ENCODE measurements at places on chromosomes 1 and 21.

DNA sequence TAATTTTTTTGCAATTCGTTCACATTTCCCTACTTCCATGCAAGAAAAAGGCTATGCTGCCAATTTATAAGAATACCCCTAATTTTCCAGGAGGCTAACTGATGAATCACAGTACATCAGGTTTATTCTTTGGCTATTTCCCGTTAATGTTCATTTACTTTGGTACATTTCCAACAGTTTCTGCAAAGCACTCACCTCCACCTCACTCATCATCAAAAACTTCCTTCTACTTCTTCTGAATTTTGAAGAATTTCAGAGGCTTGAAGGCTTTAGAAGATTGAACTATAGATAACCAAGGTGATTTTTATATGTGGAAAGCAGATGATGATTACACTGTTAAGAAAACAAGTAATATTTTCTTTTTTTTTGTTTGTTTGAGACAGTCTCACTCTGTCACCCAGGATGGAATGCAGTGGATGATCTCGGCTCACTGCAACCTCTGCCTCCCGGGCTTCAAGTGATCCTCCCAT lies 60.5 kb upstream of the HP1BP3 start:
- no peak for DNase-seq

- DNase-seq, result no peak
These were observed 1.9 kb downstream of the PABPC4 start for GRCh38 chr1:39574646-39575045.

DNA sequence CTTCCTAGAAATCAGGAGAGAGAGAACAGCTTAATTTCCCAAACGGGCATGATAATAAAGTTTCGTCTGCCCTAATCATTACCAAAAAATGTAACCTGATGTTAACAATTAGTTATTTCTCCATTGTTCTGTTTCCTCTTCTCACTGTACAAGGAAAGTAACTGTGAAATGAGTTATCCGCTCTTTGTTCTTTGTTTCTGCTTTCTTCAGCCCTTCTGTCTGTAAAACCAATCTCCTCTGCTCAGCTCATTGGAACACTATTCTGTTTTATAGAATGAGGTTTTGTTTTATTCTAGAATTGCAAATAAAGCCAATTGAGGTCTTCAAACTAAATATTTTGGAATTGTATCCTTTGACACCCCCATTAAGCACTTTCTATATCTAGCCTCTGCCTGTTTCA lies 8.8 kb upstream of the THEM4 start:
- DNase-seq, result no peak

- DNase-seq, result no peak
These were observed 68.4 kb upstream of the MAGI3 start for GRCh38 chr1:113321771-113322387.

GRCh38 chr21:44628707-44629391 lies 2.0 kb downstream of the KRTAP10-9 start:
- DNase-seq, result no peak

- DNase-seq, result no peak
These were observed 605.3 kb upstream of the NR5A2 start for GRCh38 chr1:199422206-199422605.

- no peak for DNase-seq
These were observed 9.8 kb downstream of the PHC2 start for GRCh38 chr1:33420870-33421775.

GRCh38 chr1:111541721-111542120 lies 38.3 kb upstream of the ADORA3 start:
- no peak for DNase-seq

DNA sequence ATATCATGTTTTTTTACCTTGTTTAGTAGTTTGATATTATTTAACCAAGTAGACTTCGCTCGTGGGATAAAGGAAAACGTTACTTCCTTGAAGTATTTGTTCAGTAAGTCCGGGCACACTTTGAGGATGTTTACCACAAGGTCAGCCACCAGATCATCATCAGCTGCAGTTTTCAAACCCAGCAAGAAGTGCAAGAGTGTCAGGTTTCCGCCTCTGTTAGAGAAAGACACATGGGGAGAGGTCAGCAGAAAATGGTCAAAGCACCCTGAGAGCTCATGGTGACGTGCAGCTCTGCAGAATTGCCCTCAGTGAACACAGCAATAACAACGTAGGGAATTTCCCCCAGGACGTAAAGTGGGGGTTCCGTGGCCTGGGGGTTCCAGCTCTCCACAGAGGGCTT lies 24.4 kb downstream of the URB1 start:
- DNase-seq, result no peak

DNA sequence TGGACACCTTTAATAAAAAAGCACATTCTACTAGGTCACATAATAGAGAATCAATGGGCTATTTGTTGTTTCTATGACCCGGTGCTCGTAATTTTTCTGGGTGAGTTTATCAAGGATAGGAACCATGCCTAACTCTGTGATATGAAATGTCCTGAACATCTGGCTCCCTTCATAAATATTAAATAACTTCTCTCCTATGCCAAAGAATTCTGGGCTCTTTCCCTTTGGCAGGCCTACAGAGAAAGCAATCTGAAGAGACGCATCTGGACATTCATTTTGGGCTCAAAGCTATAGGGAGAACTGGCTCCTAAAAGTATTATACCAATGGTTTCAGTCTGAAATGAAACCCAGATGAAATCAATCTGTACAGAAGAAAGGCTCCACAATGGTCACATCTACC lies 38.8 kb upstream of the ANGPTL7 start:
- DNase-seq, result no peak

GRCh38 chr21:25360593-25360992 lies 246.7 kb downstream of the MRPL39 start:
- DNase-seq, result no peak

- no peak for DNase-seq
These were observed 28.7 kb downstream of the DDX20 start for GRCh38 chr1:111784273-111784901.

DNA sequence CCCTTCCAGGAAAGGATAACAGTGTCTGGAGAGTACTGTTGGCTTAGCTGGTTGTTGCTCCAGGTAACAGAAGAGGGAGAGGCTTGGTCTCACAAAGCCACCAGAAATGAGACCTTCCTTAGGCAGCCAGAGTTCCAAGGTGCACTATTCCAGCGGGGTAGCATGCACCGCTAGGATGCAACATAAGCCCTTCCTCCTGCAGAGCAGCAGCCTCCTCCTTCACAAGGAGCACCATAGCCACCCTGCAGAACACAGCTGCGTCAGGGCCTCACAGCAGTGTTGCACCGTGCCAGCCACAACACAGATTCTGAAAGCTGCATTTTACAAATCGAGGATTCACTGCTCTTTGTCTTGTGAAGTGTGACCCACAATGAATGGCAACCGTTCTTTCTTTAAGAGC lies 142.0 kb downstream of the CLIC6 start:
- DNase-seq, result no peak

GRCh38 chr21:45166931-45167330 lies 92.6 kb downstream of the ADARB1 start:
- no peak for DNase-seq

GRCh38 chr21:15057285-15057684 lies 7.5 kb downstream of the NRIP1 start:
- DNase-seq, result no peak

GRCh38 chr1:89822999-89823628 lies 2.3 kb downstream of the LRRC8D start:
- DNase-seq, result no peak

DNA sequence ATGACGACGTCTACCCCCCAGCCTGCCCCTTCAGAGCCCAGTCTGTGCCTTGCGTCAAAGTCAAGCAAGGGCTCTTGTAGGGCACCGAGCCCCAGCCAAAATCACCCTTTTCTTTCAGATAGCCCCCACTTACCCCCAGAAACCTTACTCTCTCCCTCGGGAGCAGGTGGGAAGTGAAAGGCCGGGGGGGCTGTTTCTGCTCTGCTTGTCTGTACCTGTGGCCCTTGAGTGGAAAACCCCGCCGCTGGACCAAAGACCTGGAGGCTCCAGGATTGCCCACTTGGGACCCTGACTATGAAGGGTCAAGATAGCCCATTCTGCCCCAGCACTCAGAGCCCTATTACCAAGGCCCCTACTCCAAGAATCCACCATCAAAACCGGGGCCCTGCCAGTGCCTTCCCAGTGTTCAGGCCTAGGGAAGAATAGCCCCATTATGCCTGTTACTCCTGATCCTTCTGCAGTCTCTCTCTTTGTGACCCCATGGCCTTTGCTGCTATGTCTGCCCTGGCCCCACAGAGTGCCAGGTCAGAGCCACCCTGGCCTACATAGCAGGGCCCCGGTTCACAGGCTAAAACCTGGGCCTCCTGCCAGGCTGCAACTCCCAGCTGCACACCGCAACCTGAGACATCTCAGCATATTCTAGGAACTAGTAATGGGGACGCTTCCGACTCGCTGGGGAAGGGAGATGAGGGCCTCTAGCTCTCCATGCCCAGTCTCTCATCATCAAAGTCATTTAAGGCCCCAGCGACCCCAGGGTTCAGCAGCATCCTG lies 22.2 kb upstream of the HPDL start:
- DNase-seq, result no peak

DNA sequence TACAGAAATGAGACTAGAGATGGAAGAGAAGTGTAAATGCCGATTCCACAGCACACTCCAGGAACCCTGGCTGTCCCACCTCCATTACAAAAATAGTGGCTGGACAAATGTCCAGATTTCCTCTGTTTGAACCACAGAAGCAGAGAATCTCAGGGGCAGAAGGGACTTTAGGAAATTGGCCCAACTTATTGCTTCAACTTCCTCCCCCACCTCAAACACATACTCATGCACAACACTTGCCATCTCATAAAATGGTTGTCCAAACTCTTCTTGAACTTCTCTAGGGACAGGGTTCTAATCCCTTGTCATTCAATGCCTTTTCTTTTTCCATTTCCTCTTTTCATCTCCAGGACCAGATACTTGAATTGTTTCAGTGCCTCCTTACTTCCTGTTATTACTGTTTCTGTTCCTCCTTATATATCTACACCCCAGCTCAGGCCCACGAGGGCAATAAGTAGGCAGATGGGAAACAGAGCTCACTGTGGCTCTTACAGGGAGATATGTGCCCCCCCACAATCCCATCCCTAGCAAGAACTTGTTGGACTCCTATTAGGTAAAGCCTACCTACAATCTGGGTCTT lies 8.5 kb upstream of the B4GALT3 start:
- no peak for DNase-seq

DNA sequence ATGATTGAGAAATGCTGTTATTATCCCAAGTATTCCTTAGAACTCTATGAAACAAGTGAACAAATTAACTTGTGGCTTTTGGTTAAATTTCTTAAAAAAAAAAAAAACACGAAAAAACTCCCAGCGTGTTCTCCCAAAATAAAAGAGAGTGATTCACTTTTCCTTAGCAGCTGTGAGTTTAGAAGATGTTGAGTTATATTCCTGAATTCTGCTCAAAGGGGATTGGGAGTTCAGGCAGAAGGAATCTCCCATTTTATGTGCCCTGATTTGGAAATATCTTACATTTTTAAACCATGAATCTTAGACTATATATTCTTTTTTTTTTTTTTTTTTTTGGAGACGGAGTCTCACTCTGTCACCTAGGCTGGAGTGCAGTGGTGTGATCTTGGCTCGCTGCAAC lies 34.3 kb downstream of the SMG7 start:
- DNase-seq, result no peak

GRCh38 chr1:107919953-107920352 lies 45.0 kb downstream of the VAV3 start:
- DNase-seq, result no peak

DNA sequence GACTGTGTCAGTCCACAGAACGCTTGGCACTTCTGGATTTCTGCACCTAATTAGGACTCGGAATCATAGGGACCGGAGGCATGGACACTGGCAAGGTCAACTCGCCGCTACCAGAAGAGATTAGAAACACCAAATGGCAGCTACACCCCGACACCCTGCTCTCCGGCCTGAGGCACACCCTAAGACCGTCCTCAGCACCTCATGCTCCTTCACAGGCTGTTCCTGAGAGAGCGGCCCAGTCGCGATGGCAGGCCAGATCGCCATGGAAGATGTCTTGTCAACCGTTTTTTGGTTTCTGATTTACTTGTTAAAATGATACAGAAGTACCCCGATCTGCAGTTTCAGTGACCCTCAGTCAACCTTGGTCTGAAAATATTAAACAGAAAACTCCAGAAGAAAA lies 46.8 kb downstream of the NPHP4 start:
- DNase-seq, result no peak

DNA sequence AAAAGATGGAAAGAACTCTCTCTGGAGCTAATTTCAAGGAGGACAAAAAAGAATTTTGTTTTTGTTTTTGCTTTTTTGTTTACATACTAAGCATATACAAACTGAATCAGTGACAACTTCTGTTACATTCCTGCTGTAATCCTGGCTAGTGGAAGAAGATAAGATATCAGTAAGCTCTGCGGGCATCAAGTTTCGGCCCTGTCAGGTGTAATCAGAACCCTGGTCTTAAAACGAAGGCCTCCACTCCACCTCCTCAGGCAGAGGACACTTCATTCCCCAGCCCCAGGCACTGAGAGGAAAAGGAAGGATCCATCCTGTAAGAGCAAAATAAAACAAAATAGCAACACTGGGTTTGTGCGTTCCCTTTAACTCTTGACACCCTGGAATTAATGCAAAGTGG lies 88.9 kb upstream of the ARHGAP29 start:
- DNase-seq, result no peak

- no peak for DNase-seq
These were observed 10.8 kb upstream of the TTLL10 start for GRCh38 chr1:1162597-1163537.

- DNase-seq, result no peak
These were observed 12.5 kb downstream of the MFAP2 start for GRCh38 chr1:16967962-16968361.

DNA sequence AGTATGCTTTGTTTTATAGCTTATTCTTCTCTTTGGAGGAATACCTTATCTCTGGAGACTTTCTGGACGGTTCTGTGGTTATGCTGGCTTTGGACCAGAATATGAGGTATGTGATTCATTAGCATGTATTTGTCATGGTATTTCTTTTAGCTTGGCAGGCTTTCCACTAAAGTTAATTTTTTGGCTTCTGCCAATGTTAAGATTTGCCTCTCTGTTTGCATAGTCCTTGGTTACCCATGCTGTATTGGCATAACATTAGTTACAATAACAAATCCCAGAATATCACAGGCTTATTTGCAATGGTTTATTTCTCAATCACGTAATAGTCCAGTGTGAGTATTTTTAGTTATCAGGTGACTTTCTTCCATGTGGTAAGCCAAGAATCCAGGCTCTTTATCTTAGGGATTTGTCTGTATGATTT lies 9.7 kb downstream of the ZMPSTE24 start:
- no peak for DNase-seq

GRCh38 chr1:223512057-223512456 lies 118.8 kb downstream of the CCDC185 start:
- no peak for DNase-seq

GRCh38 chr1:167683641-167684502 lies 37.9 kb upstream of the MPZL1 start:
- DNase-seq, result no peak

- DNase-seq, result no peak
These were observed 113.9 kb upstream of the USP24 start for GRCh38 chr1:55329091-55329490.
